Stimulated activated CD4-positive, alpha-beta T cell treated with anti-CD3 and anti-CD28 coated beads, Interleukin-4, amount 100 ng/mL, for 4 hours (primary cell): ENCODE measurements at places on chromosomes 7 and 10.

DNA sequence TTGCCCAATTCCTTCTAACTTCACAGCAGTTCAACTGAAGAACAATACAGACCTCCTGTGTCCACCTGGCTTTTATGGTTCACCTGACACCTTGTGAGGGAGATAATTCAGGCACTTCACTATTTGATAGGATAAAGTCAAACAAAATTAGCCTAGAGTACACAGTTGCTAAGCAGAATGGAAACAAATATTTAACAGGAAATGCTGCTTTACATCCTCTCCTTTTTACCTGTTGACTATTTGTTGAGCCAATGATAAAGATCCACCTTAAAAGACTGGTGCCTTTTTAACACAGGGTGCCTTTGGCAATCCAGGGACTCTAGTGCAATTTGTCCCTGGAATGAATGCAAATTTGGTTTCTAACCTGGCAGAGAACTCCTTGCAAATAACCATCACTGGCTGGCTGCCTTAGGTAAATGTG is 39.8 kb downstream of the ITPRID1 start:
- DNase-seq = no peak

DNA sequence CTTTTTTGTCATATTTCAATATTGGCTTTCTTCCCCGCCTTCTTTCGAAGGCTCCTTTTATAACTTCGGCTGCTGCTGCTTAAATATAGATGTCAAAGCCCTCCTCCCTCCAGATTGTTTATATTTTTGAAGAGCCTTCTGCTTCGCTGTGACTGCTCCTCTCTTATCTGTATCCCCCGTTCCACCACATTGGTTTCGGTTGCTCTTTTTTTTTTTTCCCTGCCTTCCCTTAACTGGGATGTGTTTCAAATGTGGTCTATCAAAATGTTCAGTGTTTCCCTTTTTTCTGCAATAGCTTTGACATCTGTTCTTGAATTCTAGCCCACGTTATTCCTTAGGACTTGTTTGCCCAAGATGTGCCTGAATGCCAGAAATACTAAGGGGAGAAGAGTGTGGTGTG is 96.4 kb downstream of the CUX1 start:
- no peak for DNase-seq

DNA sequence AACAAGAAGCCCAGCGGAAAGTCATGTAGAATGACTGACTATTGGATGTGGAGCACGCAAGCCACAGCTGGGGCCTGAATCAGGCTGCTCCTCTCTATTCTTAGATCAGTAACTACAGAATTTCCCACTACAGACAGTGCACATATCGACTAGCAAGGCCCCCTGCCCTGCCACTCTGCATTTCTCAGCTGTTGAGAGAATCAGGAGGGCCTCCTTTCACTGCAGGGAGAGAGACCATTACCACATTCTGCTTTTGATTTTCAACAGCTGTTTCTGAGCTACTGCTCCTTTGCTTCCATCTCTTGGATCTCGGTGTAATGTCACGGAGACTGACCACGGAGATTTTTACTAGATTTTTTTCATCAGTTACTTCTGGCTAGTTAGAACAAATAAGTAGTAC is 73.8 kb downstream of the PON1 start:
- no peak for DNase-seq

DNA sequence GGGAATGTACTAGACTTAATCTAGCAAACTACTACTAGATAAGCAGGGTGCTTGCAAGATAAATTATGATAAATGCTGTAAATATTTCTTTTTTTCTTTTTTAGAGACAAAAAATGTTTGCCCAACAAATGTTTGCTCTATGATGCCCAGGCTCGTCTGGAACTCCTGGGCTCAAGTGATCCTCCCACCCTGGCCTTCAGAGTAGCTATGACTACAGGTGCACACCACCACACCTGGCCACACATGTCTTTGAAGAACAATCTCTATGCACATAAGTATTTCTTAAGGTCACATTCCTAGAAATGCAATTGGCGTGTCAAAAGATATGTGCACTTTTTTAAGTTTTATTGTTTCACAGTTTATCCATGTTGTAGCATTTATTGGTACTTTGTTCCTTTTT is 179.6 kb upstream of the FRMD4A start:
- no peak for DNase-seq

- DNase-seq = peak; percentile 52
These were observed at the start of gene GOLGA7B for GRCh38 chr10:97849687-97850402. GOLGA7B (plus strand) TSS chr10:97849843; CDS start chr10:97850304, 461 bp downstream.

DNA sequence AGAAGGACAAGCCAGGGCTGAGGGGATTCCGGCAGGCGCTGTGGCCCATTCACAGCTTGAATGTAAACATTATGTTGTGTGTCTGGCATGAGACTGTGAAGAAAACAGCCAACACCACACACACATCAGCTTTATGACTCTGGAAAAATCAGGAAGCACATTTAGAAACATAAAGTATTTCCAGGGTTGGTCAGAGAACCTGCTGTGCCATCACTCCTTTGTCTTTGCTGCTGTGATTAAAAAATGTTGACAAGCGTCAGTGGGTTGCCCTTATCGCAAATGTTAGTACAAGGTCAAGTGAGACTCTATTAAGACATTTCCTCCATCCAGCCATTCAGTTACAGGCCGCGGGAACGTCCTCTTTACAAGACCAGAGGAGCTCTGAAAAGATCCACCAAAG is 95.4 kb downstream of the TAX1BP1 start:
- DNase-seq = no peak

DNA sequence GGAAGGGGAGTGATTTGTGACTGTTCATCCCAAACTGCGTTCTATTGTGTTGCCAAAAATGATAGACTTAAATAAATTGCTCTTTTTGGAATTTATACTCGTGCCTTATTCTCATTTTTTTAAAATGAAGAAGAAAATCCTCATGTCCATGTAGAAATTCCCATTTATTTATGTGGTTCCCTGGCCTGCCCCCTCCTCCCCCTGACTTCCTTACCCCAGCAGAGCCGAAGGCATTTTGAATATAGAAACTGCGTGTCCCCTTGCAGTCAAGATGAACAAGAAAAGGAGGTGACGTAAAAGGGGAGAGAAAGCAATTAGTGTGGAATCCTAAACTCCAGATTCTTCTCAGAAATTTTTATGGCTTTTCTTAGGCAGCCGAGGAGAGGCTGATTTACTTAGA is 126.1 kb downstream of the FAM204A start:
- DNase-seq = no peak

- no peak for DNase-seq
These were observed 171.0 kb downstream of the GRID1 start for GRCh38 chr10:86195521-86196157.

- no peak for DNase-seq
These were observed 34.2 kb upstream of the GNA12 start for GRCh38 chr7:2878306-2878705.

- no peak for DNase-seq
These were observed 20.0 kb downstream of the NEURL1 start for GRCh38 chr10:103513380-103514060.

GRCh38 chr10:48700071-48700470 is 15.4 kb downstream of the WDFY4 start:
- DNase-seq = no peak

GRCh38 chr7:128442356-128442755 is 13.3 kb upstream of the HILPDA start:
- DNase-seq = no peak

DNA sequence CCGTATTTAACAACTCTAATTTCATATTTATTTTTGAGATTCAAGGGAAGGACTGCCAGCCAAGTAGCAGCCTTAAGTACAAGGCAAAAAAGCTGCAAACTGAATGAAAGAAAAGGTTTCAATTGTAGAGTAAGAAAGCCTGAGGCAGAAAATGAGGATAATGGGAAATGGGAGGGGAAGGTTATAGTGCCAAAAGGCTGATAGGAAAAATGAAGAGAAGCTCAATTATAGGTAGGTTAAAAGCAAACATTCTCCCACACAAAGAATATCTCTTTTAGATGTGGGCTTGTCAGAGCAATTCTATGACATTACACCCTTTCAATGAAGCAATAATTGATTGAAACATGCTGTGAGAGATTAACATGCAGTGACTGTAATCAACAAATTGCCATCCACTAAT is 175.3 kb downstream of the RAPGEF5 start:
- DNase-seq = no peak

DNA sequence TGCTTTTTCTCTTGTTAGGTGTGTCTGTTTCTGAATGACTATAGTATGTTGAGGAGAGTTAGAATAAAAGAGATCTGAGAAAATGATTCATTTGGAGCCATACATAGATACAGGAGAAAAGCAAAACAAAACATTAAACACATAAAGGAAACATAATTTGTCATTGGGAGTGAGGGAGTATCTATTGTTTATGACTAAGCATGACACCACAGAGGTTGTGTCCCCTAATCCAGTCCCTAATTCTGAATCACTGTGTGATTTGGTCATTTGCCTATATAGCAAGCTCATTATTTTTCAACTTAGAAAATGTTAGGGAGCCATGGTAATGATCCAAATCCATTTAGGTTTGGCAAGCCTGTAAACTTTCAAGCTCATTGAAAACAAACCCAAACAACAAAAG is 132.3 kb upstream of the BMPER start:
- DNase-seq = no peak

DNA sequence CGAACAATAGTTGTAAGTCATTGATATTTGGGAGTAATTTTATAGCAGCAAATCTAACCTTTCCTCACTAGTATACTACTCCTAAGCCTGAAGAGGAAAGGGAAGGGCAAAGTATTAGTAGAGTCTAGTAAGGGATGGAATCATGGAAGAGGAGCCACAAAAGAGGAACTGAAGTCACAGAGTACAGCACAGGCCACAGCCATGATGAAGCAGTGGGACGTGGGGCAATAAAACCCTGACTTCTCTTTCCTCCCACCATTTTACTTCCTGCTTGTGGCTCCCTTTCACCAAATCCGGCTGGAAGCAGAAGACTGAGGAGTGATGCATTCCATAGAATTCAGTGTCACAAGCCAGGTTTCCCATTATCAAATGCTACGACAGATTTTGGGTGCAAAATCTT is 58.7 kb downstream of the CABCOCO1 start:
- DNase-seq = no peak

- DNase-seq = no peak
These were observed 10.1 kb upstream of the TMEM26 start for GRCh38 chr10:61463035-61463909.

DNA sequence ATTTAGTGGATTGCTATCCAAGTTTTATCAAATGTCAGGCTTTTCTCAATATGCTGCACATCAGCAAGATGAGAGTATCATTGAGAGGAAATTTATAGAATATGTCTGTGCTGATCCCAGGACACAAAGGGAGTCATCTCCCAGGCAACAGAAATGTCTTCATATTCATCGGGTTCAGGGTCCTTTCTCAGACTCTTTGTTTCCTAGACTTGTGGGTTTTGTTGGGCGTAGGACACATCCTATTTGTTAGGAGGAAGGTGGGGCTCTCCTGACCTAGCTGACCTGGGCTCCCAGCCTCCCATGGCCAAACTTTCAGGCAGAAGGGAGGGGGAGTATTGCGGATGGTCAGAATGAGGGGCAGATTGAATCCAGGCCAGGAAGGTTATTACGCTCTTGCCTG is 22.9 kb upstream of the NPS start:
- DNase-seq = no peak

GRCh38 chr7:49308787-49309186 is 384.4 kb downstream of the CDC14C start:
- no peak for DNase-seq

- DNase-seq = no peak
These were observed 96.1 kb downstream of the SH3PXD2A start for GRCh38 chr10:103759100-103759781.

DNA sequence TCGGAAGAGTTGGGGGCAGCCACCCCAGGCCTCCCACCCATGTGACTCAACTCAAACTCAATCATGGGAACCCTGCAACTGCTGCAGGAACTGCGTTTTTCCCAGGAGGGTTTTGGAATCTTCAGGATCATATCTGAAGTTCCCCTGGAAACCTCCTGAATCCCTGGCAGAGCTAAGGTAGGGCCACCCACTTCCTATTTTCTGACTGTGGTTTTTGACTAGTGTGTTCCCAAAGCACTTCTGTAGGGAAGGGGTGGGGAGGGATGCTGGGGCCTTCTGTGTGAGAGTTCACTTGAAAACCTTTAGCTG is 127.6 kb upstream of the UNC5B start:
- no peak for DNase-seq

GRCh38 chr7:44921607-44922350 is 36.4 kb upstream of the PURB start:
- peak; percentile 99 for DNase-seq

DNA sequence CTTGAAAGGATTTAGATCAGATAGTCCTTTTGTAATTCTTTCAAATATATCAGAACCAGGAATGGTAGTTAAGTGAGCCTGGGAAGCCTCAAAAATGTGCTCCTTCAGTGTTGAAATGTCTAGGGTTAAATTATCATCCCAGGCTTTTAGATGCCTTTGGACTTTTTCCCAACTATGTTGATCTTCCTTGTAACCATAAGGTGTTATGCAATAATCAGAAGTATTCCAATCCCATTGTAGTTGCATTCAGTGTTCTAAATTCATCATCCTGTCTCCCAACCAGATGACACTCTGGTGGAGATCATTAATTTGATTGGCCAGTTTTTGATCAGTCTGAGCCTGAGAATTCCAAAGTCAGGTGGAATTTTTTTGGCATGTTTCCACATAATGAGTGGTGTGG is 35.1 kb upstream of the AKR1C2 start:
- no peak for DNase-seq

- no peak for DNase-seq
These were observed 147.8 kb upstream of the TMEM72 start for GRCh38 chr10:44763331-44763730.

DNA sequence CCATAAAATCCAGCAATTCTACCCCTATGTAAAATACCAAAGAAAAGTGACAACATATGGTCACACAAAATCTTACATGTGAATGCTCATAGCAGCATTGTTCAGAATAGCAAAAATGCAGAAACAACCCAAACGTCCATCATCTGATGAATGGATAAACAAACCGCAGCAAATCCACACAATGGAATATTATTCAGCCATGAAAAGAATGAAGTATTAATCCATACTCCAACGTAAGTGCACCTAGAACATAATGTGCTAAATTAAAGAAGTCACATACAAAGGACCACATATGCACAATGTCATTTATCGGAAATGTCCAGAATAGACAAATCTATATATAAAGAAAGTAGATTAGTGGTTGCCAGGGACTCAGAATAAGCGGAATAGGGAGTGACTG is 57.4 kb downstream of the SMURF1 start:
- no peak for DNase-seq

GRCh38 chr10:71632896-71633600 is 86.5 kb downstream of the C10orf105 start:
- no peak for DNase-seq

GRCh38 chr7:40133561-40134427 is 628 bp downstream of the MPLKIP start:
- DNase-seq = no peak
